ENCODE measurements at places on chromosomes 4 and X. TPM values are rescaled to one million over a fixed set of nuclear protein-coding genes. Genes with fewer than 3 reads are reported as not detected.

GRCh38 chr4:80362578-80363181 is 27.1 kb downstream of the CFAP299 start:
- DNase-seq = peak; percentile 75
- no peaks in the 10 kb centered on the region for H3K36me3 ChIP-seq
- no peak overlapping the region for H3K4me3 ChIP-seq
- H3K4me1 ChIP-seq = peaks cover 4% of the 10 kb centered on the region
- H3K27me3 ChIP-seq = no peaks in the 10 kb centered on the region
- no peak overlapping the region for H3K27ac ChIP-seq

GRCh38 chrX:48043056-48043455 is 28.4 kb downstream of the ZNF630 start:
- H3K27ac ChIP-seq = no peak overlapping the region
- H3K4me3 ChIP-seq = no peak overlapping the region
- no peak for DNase-seq

DNA sequence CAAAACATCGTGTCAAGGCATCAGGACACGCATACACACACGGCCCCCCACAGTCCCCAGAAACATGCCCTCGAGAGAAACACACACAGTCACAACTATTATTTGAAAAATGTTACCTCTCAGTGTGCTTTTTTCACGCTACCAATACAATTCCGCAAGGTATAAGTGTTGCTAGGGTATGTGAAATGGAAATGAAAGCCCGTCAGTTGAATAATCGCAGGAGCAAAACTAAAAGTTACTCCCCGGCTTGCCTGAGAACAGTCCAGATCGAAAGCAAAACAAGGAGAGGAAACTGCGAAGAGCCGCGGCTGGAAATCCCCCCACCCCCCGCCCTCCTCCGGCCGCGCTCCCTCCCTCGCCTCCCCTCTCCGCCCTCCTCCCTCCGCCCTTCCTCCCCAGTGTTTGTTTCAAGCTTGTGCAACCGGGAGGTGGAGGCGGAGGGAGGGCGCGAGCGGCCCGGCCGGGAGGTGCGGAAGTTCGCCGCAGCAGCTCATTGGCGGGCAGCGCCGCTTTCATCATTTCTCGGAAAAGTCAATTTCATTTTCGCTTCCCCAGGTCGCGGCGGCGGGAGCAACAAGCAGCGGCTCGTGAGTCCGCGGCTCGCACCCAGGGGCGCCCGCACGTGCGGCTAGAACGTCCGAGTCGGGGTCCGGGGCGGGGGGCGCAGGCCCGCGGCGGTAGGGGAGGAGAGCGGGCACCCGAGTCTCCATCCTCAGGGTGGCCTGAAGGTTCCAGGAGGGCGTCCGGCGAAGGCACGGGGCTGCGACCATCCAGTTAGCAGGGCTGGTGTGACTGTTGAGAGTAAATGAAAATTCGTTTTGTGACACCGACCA is at the start of gene IRF2:
IRF2 (minus strand) TSS at position 288 of the 833 bp plus-strand sequence. CDS start 45,486 bp downstream, outside the sequence.
- peaks cover 5% of the 10 kb centered on the region for H3K4me1 ChIP-seq
- DNase-seq = peak; percentile 92
- H3K4me3 ChIP-seq = peak within 1 kb of the TSS; percentile 97

- no peaks in the 10 kb centered on the region for H3K4me1 ChIP-seq
- DNase-seq = no peak
- no peaks in the 10 kb centered on the region for H3K36me3 ChIP-seq
- no peaks in the 10 kb centered on the region for H3K27me3 ChIP-seq
These were observed 18.7 kb upstream of the CXCL13 start for GRCh38 chr4:77586951-77587383.

GRCh38 chr4:41258783-41259182 is 2.1 kb downstream of the UCHL1 start:
- H3K4me3 ChIP-seq = peak overlapping the region; percentile 98
- H3K36me3 ChIP-seq = peaks cover 8% of the 10 kb centered on the region
- peaks cover 27% of the 10 kb centered on the region for H3K4me1 ChIP-seq
- peak; percentile 29 for DNase-seq
- H3K27ac ChIP-seq = peak overlapping the region; percentile 79

DNA sequence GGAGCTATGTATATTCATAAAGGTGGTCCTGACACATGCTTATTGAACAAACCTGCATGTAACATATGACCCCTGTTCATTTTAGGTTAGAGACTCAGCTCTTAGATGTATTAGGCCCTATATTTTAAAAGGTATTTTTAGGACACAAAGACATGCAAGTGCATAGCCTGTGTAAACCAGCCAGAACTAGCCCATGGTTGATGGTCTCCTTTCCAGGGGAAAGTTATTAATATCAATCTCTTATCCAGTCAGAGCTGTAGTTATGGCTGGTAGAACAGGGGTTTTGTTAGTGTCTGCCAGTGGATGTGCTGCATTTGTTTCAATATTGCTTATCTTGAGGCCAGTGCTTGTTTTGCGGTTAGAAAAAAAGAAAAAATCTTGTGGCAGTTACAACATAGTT is 488.6 kb downstream of the KCTD8 start:
- no peak overlapping the region for H3K4me3 ChIP-seq
- H3K27me3 ChIP-seq = no peaks in the 10 kb centered on the region
- H3K4me1 ChIP-seq = no peaks in the 10 kb centered on the region
- no peak for DNase-seq
- H3K36me3 ChIP-seq = no peaks in the 10 kb centered on the region

- no peak overlapping the region for H3K4me3 ChIP-seq
- H3K27me3 ChIP-seq = peaks cover 1% of the 10 kb centered on the region
These were observed 181.3 kb downstream of the RAB28 start for GRCh38 chr4:13302876-13303275.

DNA sequence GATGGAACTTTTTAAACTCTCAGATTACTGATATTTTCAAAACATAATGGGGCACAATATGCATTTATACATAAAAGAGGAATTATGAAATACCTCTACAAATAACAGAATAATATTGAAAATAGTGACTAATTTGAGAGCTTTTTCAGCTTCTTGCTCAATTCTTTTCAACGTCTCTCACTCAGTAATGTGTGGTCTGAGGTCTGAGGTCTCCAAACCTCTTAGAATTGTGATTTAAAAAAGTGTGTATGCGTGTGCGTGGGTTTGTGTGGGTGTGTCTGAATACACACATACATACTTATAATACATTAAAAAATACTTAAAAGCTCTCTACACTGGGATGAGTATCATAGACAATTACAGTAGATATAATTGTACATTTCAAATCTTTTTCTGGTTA is 7.9 kb downstream of the NDNF start:
- H3K36me3 ChIP-seq = no peaks in the 10 kb centered on the region
- H3K27ac ChIP-seq = no peak overlapping the region
- no peak overlapping the region for H3K4me3 ChIP-seq
- no peaks in the 10 kb centered on the region for H3K27me3 ChIP-seq

DNA sequence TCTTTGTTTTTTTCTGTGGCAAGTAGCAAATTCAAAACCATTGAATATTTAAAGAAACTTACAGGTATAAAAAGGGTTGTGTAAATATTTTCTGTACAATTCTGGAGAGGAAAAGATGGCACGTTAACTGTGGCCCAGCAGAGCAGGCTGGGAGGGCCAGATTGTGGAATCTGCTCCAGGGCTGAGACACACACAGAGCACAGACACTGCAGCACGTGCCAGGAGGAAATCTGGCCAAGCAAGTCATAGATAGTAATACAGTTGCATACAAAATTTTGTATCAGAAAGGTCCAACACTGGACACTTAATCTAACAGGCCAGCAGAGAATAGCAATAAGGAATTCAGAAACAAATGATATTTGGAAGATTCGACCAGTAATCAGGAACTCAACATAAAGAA is 763.7 kb downstream of the PDHA2 start:
- H3K27ac ChIP-seq = peak overlapping the region; percentile 70
- H3K27me3 ChIP-seq = no peaks in the 10 kb centered on the region
- peak; percentile 26 for DNase-seq
- no peaks in the 10 kb centered on the region for H3K36me3 ChIP-seq
- H3K4me1 ChIP-seq = peaks cover 7% of the 10 kb centered on the region

DNA sequence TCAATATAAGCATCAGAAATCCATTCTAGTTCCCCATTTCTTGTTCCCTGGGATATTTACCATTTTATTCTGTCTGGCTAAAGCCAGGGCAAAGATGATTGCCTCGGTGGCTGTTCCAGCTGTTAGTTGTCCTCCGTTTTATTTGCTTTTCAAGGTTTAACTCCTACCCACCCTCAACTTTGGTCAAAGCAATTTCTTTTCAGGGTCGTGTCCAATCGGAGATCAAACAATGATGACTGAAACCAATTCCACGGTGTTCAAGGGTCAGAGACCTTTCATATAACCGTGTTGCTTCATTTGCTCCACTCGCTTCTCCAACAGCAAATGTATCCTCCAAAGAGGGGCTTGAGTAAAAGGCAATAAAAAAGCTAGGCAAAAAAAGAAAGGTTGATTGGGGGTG is 193.5 kb upstream of the FTHL17 start:
- H3K36me3 ChIP-seq = no peaks in the 10 kb centered on the region
- H3K27ac ChIP-seq = no peak overlapping the region
- H3K4me3 ChIP-seq = no peak overlapping the region
- no peaks in the 10 kb centered on the region for H3K27me3 ChIP-seq

DNA sequence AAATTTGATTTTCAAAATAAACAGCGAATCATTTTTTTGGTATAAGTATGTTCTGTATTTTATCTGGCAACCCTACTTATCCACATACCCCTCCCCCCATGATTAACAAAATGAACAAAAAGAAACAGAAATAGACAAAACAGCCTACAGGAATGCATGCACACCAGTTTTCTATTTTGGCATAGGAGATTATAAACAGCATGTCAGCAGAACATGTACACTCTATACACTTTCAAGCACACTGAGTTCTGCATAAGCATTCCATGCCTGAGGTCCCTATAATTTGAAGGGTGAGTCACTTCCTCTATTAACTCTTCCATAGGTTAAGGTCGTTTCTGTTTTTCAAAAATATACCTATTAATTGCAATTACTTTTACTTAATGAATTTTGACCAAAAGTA is 28.0 kb upstream of the ZNF280C start:
- no peaks in the 10 kb centered on the region for H3K36me3 ChIP-seq
- no peak for DNase-seq
- H3K27ac ChIP-seq = no peak overlapping the region
- H3K4me3 ChIP-seq = no peak overlapping the region
- H3K27me3 ChIP-seq = no peaks in the 10 kb centered on the region
- H3K4me1 ChIP-seq = peaks cover 5% of the 10 kb centered on the region

GRCh38 chrX:11185861-11186260 is 74.7 kb downstream of the HCCS start:
- no peak for DNase-seq
- H3K27ac ChIP-seq = no peak overlapping the region
- H3K4me1 ChIP-seq = no peaks in the 10 kb centered on the region
- no peaks in the 10 kb centered on the region for H3K36me3 ChIP-seq
- no peak overlapping the region for H3K4me3 ChIP-seq
- no peaks in the 10 kb centered on the region for H3K27me3 ChIP-seq

DNA sequence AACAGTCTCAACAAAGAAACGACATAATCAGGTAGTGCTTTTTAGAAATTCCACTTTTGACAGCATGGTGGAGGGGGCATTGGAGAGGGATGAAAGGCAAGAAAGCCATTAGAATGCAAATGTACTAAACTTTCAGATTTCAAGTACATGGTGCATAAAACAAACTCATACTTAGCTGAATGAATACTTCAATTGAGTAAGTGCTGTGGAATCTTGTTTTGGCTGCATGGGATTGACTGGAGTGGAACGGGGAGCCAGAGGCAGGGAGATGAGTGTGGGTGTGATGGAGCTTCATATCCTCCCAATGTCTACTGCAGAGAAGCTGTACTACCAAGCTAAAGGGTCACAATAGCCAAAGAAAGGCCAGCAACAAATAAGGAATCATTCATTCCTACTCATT is 52.4 kb downstream of the USP46 start:
- no peak for DNase-seq
- H3K27ac ChIP-seq = no peak overlapping the region
- H3K36me3 ChIP-seq = peaks cover 28% of the 10 kb centered on the region
- peaks cover 2% of the 10 kb centered on the region for H3K27me3 ChIP-seq
- no peak overlapping the region for H3K4me3 ChIP-seq
- no peaks in the 10 kb centered on the region for H3K4me1 ChIP-seq

DNA sequence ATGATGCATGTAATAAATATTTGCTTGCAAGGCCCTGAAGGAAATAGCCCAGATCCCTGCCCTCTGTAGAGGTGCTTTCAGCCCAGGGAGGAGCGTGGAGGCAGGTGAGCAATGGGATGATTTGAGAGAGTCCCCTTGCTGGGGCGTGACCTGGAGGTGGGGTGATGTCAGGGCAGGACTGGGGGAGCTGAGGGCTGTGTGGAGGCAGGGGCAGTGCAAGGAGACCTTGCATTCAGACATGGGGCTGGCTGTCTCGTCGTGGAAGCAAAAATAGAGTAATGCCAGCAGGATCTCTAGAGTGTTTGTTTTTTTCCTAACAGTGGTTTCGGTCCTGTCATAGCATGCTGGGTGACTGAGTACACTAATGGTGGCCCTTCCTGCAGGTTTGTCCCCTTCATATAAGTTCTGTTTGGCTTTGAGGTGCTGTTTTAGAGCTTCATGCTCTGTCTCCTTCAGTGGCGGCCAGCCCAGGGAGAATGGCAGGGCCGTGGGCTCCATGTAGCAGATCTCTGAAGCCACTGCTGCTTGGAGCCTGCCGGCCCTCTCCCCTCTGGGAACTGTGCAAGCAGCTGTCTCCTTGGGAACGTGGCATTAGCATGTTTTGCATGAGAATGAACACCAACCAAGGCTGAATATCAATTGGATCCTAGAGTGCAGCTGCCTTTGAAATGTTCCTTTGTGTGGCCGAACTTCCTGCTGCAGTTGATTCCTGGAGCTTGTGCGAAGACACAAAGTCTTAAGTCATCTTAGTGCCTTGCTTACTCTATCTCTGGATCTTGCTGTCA is 39.3 kb upstream of the CLDN34 start:
- peak overlapping the region; percentile 74 for H3K4me3 ChIP-seq
- H3K27ac ChIP-seq = peak overlapping the region; percentile 94
- H3K4me1 ChIP-seq = peaks cover 11% of the 10 kb centered on the region
- peak; percentile 58 for DNase-seq
- no peaks in the 10 kb centered on the region for H3K36me3 ChIP-seq
- H3K27me3 ChIP-seq = no peaks in the 10 kb centered on the region

- no peaks in the 10 kb centered on the region for H3K36me3 ChIP-seq
- peak overlapping the region; percentile 70 for H3K27ac ChIP-seq
- H3K27me3 ChIP-seq = peaks cover 5% of the 10 kb centered on the region
- peaks cover 13% of the 10 kb centered on the region for H3K4me1 ChIP-seq
- H3K4me3 ChIP-seq = no peak overlapping the region
- DNase-seq = peak; percentile 23
These were observed 8.5 kb downstream of the CD40LG start for GRCh38 chrX:136656361-136656964.

DNA sequence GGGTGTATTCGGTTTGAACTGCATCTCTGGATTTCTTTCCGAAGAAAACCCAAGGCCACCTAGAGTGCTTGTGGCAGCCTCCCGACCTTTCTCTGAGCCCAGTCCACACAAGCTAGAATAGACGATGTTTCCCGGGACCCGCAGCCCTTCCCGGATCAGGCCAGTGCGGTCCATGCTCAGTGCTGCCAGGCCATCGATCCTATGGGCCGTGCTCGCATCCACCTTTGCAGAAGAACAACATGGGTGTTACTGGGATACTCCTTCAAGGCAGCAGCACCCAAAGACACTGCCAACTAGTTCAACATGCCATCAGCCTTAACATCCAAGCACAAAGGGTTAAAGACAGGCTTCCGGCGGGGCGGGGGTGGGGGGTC is 22.8 kb downstream of the BCOR start:
- no peak for DNase-seq
- no peaks in the 10 kb centered on the region for H3K27me3 ChIP-seq
- no peak overlapping the region for H3K4me3 ChIP-seq
- H3K27ac ChIP-seq = no peak overlapping the region

- DNase-seq = no peak
- H3K36me3 ChIP-seq = no peaks in the 10 kb centered on the region
- H3K27ac ChIP-seq = no peak overlapping the region
- H3K27me3 ChIP-seq = peaks cover 1% of the 10 kb centered on the region
These were observed 171.2 kb downstream of the MSN start for GRCh38 chrX:65838674-65839073.

The CASP3 gene
- total RNA-seq = 311 TPM

The TSPAN7 gene
- total RNA-seq = 54.0 TPM

The GYPE gene
- total RNA-seq = not detected

The MTCP1 gene
- 9.5 TPM for total RNA-seq

The MAP7D3 gene
- total RNA-seq = 4.6 TPM

The GAGE13 gene
- total RNA-seq = not detected
